ENCODE measurements at places on chromosomes 2 and 18.
A peak's percentile ranks its signal among the peaks of the same experiment; 100 is the strongest.

GRCh38 chr2:124211461-124211860 lies 186.4 kb downstream of the CNTNAP5 start:
- no peak for DNase-seq

GRCh38 chr18:49817947-49818346 lies 4.6 kb upstream of the ACAA2 start:
- no peak for DNase-seq

DNA sequence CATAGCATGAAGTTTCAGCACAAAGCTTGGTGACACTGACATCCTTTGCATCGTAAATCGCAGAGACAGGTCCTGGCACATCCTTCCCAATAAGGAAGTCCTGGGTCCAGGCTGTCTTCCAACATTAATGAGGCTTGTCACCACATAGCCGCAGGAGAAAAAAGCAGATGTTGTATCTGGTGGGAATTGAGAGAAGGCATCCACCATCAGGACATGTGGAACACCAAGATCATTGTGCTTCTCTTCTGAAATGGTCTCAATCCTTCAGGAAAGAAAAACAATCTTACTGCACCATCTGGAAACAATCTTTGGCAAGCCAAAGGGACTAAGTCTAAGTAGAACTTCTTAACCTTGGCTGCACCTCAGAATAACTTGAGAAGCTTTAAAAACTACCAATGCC lies 119.0 kb upstream of the ARHGAP28 start:
- DNase-seq, result no peak

GRCh38 chr2:96811917-96812316 lies 4.2 kb upstream of the CNNM3 start:
- no peak for DNase-seq

GRCh38 chr18:54780285-54780861 lies 47.9 kb upstream of the RAB27B start:
- DNase-seq, result no peak

DNA sequence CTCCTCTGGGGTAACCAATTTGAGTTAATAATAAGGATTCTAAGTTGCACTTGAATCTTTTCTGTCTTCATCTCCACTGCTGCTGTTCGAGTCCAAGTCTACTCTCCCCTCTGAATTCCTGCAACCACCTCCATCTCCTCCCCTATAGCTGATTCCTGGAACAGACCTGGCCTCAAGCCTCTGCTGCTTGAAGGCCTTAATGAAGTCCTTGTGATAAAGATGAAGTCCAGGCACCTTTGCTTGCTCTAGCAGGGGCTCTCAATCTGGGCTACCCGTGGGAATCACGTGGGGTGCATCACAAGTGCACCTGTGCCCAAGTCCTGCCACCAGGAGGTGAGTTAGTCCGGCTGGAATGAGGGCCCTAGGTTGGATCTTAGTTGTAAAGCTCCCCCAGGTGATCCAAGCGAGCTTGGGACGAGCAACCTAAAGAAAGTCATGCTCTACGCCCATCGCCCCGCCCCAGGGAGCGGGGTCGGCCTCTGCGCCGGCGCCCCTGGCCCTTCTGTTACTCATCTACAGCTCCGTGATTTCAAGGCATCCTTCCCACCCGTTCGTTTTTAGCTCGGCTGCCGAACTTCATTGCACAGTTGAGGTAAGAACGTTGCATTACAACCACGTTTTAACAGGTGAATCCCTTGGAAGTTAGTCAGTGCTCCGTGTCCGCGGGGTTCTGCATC lies 905 bp upstream of the IAH1 start:
- no peak for DNase-seq

- DNase-seq, result no peak
Measured at GRCh38 chr2:150866431-150866830, 379.0 kb upstream of the RND3 start.

DNA sequence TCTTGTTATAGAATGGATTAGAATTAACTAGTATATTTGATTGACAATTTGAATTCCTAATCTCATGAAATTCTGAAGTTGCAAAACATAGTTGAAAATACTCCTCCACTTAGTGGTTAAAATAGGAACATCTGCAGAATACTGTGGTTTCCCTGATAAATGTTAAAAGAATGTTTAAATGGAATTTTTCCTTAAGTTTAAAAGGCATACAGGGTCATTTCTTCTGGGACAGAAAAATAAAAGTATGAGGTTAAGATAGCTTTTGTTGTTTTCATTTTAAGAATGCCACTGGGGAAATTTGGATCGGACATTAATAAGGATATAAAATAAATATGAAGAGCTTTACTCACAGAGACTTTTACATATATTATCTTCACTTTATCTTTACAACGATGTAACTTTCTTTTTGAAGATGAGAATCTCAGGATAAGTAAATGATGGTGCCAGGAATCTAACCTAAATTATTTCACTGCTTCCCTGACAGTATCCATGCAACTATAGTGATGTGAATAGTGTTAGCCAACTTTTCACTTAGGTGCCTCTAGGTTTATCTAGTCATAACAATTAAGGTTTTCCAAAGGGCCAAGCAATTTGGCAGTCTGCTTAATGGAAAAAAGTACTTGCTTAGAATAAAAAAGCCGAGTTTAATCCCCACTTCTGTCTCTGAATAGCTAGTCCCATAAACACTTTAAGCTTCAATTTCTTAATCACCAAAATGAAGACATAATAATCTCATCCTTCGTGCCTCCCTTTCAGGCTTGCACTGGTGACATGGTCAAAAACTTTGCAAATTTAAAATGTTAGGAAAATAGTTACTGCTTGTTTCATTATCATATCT lies 151.8 kb upstream of the STK17B start:
- DNase-seq, result no peak

- DNase-seq, result no peak
Measured at GRCh38 chr2:189661957-189662321, 680 bp downstream of the ASNSD1 start.

DNA sequence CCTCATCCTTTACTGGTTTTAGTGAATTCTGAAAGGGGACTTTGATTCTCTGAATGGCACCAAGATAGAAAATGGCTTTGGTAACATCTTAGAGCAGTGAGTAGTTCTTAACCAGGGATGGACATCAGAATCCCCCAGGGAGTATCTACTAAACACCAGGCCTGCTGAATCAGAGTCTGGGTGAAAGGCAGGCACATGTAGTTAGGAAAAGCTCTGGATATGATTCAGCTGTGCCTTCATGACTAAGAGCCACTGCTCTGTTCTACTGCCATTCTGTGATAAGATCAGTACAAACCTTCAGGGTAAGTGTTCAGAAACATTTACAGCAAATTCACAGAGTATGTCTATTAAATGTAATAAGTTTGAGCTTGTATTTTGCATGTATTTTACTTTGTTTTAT lies 46.2 kb upstream of the B3GNT2 start:
- DNase-seq, result no peak

DNA sequence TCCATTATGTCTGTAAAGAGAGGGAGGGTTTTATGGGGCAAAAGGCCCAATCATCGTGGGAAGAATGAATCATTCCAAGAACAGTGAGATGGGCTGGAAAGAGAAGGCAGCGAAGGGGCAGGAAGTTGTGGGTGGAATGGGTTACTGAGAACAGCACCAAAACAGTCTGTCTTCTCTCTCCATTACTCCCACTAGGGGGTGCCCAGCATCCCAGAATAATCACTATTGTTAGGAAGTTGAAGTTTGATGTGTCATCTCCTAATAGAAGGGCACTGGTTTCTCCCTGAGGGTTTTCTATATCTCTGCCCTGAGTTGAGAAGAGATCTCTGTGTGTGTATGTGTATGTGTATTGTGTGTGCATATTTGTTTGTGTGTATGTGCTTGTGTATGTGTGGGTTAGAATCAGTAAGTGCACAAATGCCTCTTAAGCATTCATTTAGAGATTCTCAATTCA lies 76.6 kb upstream of the MAP4K3 start:
- no peak for DNase-seq

DNA sequence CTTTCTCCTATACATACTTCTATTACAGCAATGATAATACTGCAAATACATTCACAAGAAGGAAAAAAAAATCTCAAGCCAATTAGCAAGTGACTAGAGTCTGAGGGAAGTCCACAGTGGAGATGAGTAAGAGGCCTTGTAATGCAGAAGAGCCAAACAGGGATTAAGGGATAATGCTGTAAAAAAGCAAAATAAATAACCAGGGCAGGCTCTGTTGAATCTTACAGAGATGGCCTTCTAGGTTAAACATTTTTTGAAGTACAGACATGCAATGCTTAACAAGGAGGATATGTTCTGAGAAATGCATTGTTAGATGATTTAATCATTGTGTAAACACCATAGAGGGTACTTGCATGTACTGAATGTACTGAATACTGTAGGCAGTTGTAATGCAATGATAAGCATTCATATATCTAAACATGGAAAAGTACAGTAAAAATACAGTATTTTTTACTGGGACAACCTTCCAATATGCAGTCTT lies 122.1 kb upstream of the RMDN2 start:
- no peak for DNase-seq

- no peak for DNase-seq
Measured at GRCh38 chr2:160646684-160647444, 153.3 kb upstream of the RBMS1 start.

DNA sequence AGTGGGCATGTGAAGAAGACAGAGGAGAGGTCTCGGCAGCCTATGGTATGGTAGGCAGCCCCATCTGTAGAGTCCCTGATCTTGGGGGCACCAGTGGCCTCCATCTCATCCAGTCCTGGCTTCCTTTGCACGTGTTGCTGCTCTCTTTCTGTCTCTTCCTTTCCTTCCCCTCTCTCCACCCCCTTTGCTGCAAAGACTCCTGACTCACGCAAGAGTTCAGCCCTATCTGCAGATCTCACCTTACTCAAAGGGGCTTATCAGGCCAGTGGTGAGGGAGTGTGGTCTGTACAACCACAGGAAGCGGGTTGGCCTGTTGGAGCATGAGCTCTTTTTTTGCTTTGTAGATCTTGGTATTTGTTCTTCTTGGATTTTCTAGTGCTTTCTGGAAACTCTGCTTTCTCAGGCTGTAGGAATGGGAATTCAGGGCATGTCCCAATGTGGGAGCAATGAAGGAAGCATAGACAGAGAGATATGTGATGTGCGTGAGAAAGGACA lies 14.6 kb upstream of the NT5DC4 start:
- DNase-seq, result peak; percentile 24

DNA sequence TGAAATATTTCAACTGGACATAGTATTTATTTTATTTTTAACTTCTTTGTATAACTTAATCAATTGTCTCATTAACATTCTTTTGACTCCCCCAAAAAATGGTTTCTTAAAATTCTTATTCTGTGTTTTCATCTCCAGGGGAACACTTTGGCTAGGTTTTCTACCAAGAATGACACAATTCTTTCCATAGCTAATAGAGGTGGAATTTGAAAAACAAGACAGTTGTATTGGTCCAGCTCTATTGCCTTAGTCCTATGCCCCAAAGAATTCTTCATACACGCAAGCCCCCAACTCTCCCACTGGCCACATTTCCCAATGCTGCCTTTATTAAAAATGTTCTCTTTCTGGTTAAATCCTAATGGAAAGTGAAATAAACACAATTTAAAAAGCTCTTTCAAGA lies 104.7 kb upstream of the PKDCC start:
- no peak for DNase-seq

DNA sequence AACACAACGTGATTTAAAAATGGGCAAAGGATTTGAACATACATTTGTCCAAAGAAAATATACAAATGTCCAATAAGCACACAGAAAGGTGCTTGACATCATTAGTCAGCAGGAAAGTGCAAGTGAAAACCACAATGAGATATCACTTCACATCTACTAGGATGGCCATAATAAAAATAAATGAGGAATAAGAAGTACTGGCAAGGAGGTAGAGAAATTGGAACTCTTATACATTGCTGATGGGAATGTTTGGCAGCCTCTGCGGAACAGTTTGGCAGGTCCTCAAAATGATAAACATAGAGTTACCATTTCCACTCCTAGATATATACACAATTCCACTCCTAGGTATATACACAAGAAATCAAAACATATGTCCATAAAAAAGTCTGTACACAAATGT lies 51.0 kb upstream of the PGAP1 start:
- no peak for DNase-seq

DNA sequence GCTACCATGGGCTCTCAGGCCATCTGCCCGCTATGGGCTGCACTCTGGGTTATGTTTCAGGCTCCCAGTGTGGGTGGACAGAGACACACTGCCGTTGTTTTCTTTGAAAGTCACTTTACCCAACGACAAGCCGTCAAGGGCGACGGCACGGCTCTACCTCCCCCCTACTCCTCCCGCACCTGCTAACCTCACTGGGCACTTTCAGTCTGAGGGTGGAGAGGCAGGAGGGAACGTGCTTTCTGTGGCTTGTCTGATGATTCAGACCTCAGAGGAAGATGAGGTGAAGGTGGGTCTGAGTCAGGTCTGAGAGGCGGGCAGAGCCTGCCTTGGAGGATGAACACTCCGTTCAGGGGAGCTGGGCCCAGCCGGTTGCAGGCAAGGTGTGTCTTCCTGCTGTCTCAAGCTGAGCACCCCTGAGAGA lies 147.6 kb upstream of the HDAC4 start:
- DNase-seq, result peak; percentile 63

DNA sequence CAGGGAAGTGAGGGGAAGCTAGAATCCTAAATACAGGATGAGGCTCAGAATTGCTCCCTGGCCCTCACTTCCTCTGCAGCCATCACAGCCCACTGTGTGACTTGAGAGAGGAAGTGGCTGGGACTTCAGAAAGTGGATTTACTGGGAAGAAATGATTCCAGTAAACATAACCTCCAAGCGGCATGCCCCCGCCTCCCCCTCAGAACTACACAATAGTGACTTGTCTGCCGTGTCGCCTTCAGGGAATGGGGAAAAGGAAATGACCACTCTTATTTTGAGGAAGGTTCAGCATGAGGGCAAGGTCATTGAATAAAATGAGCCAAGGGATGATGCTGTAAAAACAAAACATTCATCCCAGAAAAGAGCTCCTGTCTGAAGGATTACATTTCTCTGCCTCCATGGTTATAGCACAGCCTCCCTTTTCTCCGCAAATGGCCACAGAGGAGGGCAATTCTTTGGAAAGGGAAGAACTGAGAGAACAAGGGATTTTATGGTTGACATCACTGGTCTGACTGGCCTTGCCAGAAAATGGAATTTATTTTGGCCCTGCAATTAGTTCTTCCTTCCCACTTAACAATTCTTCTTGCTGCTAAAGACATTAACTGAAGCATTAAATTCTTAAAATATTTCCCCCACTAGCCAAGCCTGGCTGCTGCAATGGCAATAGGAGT lies 78.9 kb upstream of the DAPL1 start:
- no peak for DNase-seq

GRCh38 chr2:146786396-146786795 lies 1058.4 kb upstream of the ACVR2A start:
- no peak for DNase-seq

DNA sequence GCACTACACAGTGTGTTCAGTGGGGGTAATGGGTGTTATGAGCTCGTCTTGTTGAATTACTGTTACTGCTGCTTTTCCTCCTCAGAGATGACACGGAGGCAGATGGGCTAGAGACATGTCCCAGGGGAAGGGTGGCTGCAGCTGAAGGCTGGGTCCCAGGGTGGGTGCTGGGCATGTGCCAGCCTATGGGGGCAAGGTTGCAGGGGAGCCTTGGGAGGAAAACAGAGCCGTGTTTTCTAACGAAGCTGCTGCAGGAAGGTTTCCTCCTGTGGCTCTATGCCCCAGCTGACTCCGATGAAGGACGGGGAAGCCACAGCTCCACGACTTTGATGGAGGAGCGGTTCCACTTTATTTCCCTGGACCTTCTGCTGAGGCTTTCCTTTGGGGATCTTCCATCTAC lies 42.4 kb downstream of the ASB18 start:
- no peak for DNase-seq

GRCh38 chr2:201758873-201759272 lies 21.9 kb downstream of the ALS2 start:
- no peak for DNase-seq

GRCh38 chr2:20637147-20637546 lies 13.8 kb downstream of the HS1BP3 start:
- peak; percentile 72 for DNase-seq

GRCh38 chr18:77346208-77346810 lies 96.7 kb downstream of the GALR1 start:
- no peak for DNase-seq
